ENCODE measurements at places on chromosomes 5 and 9. TPM values are rescaled to one million over a fixed set of nuclear protein-coding genes. Genes with fewer than 3 reads are reported as not detected.
A peak's percentile ranks its signal among the peaks of the same experiment; 100 is the strongest.

GRCh38 chr5:158807-159447 lies 32.4 kb upstream of the LRRC14B start:
- no peak overlapping the region for H3K4me3 ChIP-seq
- H3K4me1 ChIP-seq = no peaks in the 10 kb centered on the region
- DNase-seq = no peak
- no peak overlapping the region for H3K27ac ChIP-seq
- H3K36me3 ChIP-seq = no peaks in the 10 kb centered on the region

DNA sequence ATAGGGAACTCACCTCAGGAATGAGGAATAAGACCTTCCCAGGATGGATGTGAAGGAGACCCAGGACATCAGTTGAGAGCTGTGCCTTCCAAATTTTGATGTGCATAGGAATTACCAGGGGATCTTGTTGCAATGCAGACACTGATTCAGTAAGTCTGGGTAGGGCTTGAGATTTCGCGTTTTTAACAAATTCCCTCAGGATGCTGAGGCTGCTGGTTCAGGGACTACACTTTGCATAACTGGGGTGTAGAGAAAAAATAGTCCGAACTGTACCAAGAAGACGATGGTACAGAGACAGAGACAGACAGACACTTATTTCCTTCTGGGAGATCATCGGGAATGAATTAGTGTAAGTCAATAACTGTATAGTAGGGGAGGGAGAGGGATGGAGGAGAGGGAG lies 82.3 kb upstream of the FREM1 start:
- DNase-seq = no peak
- no peaks in the 10 kb centered on the region for H3K27me3 ChIP-seq
- peak overlapping the region; percentile 15 for H3K27ac ChIP-seq
- H3K4me1 ChIP-seq = no peaks in the 10 kb centered on the region

DNA sequence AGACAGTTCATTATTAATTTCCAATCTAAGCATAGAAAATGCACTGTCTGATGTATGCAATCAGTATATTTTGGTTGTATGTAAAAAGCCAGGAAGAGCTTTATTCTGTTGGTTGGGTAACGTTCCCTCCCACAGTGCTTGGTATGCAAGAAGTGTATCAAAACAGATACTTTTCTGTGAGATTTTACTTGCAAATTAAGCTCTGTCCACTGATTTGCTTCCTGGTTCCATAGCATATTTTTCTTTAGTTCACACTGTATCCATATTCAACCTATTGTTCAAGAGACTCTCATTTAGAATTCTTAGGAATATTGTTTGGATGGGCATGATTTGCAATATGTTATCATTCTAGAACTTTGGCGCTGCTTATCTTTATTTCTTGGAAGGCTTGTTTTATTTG lies 47.4 kb downstream of the RNF180 start:
- no peak overlapping the region for H3K27ac ChIP-seq
- H3K4me3 ChIP-seq = no peak overlapping the region
- H3K36me3 ChIP-seq = no peaks in the 10 kb centered on the region
- no peak for DNase-seq
- peaks cover 5% of the 10 kb centered on the region for H3K4me1 ChIP-seq

DNA sequence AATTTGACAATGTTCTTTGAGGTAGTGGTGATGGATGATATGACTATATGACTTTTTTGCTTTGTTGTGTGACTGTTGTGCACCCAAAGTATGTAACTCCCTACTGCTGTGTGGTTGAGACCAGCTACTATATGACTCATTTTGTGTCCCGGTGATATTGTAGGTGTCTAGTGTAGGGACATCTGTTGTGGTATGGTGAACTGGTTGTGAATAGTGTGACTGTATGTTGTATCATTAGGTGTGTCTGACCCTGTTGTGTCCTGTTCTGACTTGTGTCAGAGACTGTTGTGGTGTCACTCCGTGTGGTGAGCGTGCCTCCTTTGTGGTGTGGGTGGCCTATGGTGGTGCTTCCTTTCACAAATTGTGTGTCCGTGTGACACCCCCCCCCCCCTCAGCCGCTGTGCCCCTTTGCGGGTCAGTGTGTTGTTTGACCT lies 11.2 kb upstream of the CXXC5 start:
- H3K36me3 ChIP-seq = no peaks in the 10 kb centered on the region
- H3K4me1 ChIP-seq = peaks cover 55% of the 10 kb centered on the region
- DNase-seq = no peak
- peak overlapping the region; percentile 79 for H3K4me3 ChIP-seq

DNA sequence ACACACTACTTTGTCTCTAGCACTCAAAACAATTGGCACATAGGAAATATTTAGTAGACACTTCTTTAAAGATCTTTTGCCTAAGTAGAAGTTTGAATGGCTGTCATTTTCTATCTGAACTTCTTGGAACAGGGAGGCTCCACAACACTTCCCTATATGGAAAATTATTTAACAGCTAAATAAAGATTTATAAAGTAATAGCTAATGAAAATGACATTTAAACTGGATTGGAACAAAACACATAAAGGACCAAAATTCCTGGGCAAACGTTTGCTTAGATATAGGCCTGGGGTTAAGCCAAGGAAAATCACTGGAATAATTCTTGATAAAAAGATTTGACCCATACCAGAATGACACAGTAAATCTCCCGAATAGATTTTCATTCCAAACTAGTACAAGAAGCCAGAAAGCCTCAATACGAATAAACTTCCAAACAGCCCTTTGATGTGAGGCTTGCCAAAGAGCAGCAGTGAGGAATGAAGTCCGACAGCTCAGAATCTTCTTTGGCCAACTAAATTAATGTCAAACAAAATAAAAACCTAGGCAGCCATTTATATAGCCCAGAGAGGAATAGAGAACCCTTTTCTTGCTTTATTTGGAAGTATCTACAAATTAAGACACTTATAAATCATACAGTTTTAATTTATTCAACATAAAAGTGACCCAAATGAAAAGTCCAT lies 20.3 kb upstream of the RNF180 start:
- H3K4me3 ChIP-seq = no peak overlapping the region
- peaks cover 4% of the 10 kb centered on the region for H3K4me1 ChIP-seq

- H3K27me3 ChIP-seq = peaks cover 19% of the 10 kb centered on the region
- no peak for DNase-seq
- H3K4me1 ChIP-seq = peaks cover 20% of the 10 kb centered on the region
- no peak overlapping the region for H3K4me3 ChIP-seq
Measured at GRCh38 chr9:135091545-135091944, 4.1 kb downstream of the OLFM1 start.

GRCh38 chr9:68897577-68898145 lies 116.3 kb downstream of the PRKACG start:
- H3K36me3 ChIP-seq = no peaks in the 10 kb centered on the region
- H3K4me3 ChIP-seq = no peak overlapping the region
- DNase-seq = no peak
- no peak overlapping the region for H3K27ac ChIP-seq
- peaks cover 2% of the 10 kb centered on the region for H3K4me1 ChIP-seq

- no peaks in the 10 kb centered on the region for H3K27me3 ChIP-seq
- no peak overlapping the region for H3K4me3 ChIP-seq
- peaks cover 4% of the 10 kb centered on the region for H3K4me1 ChIP-seq
- DNase-seq = no peak
- H3K27ac ChIP-seq = no peak overlapping the region
Measured at GRCh38 chr5:170638454-170639220, 134.8 kb downstream of the KCNIP1 start.

- no peak overlapping the region for H3K27ac ChIP-seq
- H3K4me1 ChIP-seq = no peaks in the 10 kb centered on the region
- no peak for DNase-seq
Measured at GRCh38 chr5:139877129-139877597, 81.6 kb downstream of the PSD2 start.

DNA sequence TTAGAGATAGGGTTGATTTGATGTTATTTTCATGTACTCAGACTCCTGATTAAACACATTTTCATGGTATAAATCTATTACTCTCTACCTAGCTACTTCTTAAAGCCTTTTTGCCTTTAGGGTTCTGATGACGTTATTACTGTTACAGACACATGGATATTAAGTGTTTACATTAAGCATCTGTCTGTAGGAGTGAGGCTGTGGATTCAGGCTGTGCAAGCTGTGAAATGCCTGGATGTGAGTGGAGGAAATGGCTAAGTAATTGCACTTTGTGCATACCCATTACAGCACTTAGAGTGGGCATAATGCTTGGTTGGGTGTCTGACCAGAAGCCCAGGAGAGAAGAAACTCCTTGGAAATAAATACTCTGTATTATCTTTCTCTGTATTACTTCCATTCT lies 186.8 kb downstream of the SNX18 start:
- H3K36me3 ChIP-seq = no peaks in the 10 kb centered on the region
- no peak overlapping the region for H3K4me3 ChIP-seq
- peaks cover 22% of the 10 kb centered on the region for H3K4me1 ChIP-seq
- no peak for DNase-seq
- no peak overlapping the region for H3K27ac ChIP-seq

SHOC1 gene
- not detected for total RNA-seq

LAMC3 gene
- total RNA-seq = 1.2 TPM

C5orf34 gene
- 0.16 TPM for total RNA-seq

ZMAT2 gene
- total RNA-seq = 44.2 TPM

SIT1 gene
- not detected for total RNA-seq
